ENCODE measurements at places on chromosomes 5 and 9.

DNA sequence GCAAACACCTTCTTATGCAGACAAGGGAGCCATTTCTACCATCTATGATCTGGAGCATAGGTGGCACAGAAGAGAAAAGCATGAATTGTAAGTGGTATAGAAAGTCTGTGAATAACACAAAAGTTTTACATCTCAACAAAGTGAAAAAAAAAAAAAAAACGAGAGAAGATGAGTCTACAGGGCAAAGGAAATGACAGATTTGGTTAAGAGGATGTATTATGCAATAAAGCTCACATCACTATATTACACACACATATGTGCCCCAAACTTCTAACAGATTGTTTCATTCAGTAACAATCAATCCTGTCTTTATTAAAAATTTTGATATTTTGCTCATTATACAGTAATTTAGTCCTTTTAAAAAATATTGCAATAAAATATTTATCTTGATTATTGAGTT is 49.8 kb downstream of the CERT1 start:
- peak; percentile 6 for DNase-seq

- peak; percentile 1 for DNase-seq
Observed at GRCh38 chr9:36691671-36692070, 119.0 kb downstream of the MELK start.

DNA sequence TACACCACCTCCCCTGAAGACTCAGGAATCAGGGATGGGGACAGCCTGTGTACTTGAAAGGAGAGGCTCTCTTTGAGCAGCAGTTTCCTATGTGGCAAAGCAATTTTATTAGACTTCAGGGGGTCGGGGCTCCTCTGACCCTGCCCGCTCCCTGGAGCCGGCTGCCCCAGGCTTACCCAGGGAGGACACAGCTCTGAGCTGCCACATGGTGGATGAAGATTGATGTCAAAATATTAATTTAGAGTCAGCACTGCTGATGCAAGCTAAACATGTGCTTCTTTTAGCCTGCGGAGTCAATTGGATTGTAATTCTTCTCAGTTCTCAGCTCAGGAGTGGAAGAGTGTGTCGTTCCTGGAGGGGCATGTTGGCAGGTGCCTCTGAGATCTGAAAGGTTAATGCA is 606.1 kb downstream of the KIF4B start:
- DNase-seq, result no peak

DNA sequence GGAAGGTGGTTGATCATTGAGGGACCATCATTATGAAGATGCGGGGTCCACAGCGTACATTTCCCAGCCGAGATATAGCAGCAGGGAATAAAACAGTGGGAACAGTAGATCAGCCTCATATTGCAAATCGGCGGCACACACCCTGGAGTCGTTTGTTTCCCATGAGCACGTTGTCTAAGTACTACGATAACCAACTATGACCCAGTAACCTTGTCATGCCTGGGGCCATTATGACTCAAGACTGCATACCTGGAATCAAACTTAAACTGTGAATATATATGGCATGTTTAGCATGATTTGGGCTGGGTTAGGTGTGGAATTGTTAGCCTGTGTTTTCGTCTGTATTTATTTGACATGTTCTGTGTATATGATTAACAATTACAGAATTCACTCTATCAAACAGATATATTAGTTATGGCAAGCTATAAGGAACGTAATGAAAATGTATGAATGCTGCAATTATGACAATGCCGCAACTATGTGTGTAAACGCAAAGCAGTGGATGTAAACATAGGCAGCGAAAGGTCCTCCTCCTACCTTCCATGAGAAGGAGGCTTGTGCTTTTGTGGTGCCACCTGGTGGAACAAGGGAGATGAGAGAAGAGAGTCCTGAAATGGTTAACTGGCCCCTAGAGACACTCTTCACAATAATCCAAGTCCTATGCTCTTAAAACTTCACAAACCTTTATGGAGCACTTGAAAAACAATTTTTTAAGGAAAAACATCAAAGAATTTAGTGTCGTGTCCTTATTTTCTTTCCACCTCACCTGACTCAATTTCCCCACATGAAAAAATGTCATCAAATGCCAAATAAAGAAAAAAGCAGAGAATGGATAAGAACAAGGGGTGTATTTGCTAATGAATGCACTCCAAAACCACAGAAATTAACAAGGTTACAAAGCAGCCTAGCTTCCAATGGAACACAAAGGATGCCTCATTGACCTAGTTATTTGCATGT is 47.1 kb downstream of the SEMA5A start:
- peak; percentile 43 for DNase-seq

GRCh38 chr9:10282084-10282483 is 330.7 kb downstream of the PTPRD start:
- no peak for DNase-seq

DNA sequence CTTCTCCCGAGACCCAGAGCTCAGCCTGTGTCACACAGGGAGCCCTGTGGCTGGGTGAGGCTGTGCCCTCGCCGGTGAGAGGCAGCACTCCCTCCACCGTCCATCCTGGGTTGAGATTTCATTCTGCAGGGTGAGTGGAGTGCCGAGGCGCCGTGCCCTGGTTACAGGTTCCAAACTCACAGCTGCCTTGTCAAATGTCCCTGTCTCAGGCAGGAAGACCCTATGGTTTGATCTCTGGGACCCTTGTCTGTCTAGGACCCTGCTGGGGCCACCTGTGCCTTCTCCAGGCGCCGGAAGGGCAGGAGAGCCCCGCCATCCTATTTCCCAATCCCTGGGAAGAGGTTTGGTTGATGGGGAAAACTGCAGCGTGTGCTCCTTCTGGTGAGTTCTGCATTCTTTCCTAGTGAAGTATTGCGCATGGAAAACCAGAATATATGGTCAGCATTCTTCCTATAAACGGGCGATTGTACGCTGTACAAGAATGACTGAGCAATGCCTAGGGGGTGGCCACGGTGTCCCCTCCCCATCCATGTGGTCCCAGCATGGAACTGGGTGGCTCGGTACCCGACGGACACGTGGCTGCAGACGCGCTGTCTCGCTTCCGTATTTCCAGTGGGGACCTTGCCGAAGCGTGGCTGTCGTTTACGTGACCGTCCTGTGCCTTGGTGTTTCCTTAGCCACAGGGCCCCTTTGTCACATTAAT is 95.9 kb upstream of the COL5A1 start:
- peak; percentile 96 for DNase-seq

DNA sequence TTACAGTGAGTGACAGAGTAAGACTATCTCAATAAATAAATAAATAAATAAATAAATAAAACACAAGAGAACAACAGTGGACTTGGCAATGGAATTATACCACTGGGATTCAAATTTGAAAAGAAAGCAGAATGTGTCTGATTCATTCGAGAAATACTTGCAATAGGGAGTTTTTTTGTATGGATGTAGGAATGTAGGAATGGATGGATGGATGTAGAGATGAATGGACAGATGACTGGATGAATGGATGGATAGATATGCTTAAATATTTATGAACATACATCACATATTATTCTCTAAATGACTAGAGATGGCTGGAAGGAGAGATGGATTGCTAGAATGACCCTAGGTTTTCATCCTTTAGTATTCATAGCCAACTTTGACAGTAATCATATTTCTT is 22.0 kb upstream of the CEMIP2 start:
- peak; percentile 78 for DNase-seq

- no peak for DNase-seq
Observed at GRCh38 chr9:17319864-17320263, 185.0 kb downstream of the CNTLN start.

DNA sequence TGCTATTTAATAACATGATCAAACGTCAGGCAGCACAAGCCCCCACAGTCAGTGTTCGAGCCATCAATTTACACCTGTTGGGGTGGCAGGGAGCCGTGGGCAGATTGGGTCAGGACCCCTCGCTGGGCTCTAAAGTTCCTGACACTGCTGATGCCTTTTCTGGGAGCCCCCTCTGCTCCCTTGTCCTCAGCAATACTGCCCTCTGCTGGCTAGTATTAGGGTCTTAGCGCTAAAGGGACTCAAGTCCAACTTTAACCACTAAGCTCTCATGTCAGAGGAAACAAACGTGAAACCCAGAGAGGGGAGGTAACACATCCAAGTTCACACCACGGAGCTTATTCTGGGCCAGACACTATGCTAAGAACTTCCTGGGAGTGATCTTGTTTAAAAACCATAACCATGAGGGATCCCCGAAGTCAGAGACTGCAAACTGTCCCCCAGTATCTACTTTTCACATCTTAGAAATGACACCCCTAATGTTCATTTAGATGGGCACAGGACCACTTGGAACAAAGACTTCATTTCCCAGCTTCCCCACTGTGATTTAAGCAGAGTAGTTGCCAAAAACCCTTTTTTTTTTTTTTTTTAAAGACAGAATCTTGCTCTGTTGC is 20.4 kb downstream of the ANKS6 start:
- peak; percentile 68 for DNase-seq

GRCh38 chr5:82387001-82387818 is 109.1 kb upstream of the RPS23 start:
- peak; percentile 71 for DNase-seq

DNA sequence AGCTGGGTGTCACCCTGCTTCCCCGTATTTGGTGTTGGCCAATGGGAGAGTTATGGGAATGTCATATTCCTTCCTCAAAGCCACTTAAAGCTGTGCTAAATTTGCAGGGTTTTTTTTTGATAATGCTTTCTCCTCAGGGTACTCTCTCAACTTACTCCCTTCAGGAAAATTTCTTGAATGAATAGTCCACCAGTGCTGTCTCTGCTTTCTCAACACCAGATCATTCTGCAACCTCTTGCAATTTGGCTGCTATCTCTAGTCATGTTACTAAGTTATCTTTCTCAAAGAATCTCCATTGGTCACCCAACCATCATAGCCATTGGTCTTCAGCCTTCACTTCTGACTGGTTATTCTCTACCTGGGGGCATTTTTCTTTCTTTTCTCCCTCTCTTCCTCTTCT is 13.4 kb upstream of the TNFAIP8 start:
- DNase-seq, result no peak

GRCh38 chr5:135869276-135869675 is 26.4 kb downstream of the IL9 start:
- DNase-seq, result no peak

DNA sequence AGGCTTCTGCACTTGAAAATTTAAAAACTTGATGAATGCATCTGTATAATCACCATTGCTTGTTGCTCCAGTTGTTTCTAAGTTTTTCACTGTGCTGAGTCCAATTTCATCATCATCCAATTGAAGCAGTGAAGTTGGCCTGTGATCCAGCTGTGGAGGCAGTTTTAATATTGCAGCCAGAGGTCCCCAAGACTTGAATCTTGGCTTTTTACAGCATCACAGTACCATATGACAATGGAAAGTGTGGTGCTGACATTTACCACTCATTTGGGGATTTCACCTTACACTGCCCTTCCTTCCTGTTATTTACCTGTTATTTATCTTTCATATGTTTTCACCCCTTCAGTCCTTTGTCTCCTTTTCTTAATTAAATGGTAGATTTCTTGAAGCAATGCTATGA is 76.2 kb upstream of the SPIN1 start:
- DNase-seq, result no peak

DNA sequence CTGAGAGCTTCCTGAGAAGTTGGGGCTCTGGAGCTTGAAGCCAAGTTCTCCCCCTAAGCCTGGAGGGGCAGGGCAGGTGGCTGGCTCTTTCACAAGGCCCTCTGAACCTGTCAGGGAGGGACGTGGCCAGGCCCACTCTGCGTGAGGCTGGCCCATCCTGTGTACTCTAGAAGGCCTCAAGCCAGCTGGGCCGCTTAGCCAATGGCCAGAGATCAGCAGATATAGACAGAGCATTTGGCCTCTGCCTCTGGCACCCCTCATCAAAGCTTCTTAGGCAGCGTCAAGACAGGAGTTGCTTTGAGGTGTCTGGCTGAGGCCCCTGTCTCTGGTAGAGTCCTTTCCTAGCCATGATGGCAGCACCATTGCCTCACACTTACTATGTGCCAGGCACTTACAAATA is 105.6 kb downstream of the FGF18 start:
- no peak for DNase-seq

GRCh38 chr9:134209731-134210311 is 45.5 kb upstream of the RNU6ATAC start:
- no peak for DNase-seq

DNA sequence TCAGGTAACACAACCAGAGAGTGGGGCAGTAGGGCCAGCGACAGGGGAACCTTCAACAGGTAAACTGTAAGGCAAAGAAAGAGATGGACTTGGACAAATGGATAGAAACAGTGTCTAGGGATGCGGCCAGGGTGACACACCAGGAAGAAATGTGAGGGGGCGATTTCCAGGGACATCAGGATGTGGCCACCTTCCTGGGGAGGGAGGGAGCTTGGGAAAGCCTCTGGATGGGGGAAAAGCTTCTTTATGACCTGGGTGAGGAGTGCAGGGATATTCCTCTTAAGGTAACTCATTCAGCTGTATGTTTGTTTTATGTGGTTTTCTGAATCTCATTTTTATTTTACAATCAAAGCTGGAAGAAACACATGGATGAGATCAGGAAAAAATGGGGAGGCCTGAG is 11.9 kb upstream of the NXNL2 start:
- peak; percentile 37 for DNase-seq

DNA sequence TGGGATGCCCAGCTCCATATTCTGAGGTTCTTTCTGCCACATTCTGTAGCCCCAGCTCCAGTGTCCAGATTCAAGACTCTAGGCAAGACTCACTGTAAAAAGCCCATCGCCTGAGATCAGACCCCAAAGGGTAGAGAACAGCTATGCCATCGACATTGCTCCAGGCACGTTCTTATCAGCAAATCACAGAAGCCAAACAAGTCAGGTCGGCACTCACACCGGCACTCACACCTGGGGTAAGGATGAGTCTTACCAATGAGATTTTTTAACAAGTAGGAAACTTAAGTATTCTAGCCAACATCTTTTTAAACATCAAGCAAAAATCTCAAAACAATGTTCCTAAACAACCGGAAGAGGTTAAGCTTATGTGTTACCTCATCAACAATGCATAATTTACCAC is 2.4 kb downstream of the CDKN2AIPNL start:
- DNase-seq, result no peak

DNA sequence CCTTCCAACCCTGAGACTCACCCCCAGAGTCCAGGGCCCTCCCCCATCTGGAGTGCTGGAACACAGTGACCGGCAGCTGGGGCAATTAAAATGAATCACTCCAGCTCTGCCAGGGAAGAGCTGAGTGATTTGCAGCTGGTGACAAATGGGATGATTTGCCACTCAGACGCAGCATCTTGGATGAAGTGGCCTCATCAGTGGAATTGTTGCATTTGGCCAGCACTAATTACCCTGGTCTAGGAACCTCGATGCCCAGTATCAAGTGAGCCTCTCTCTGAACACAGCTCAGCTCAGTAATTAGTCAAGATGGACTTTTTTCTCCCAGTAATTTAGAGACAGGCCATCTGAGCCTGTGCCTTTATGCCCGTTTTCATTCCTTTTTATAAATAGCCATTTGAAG is 259.5 kb downstream of the GRIA1 start:
- DNase-seq, result no peak

DNA sequence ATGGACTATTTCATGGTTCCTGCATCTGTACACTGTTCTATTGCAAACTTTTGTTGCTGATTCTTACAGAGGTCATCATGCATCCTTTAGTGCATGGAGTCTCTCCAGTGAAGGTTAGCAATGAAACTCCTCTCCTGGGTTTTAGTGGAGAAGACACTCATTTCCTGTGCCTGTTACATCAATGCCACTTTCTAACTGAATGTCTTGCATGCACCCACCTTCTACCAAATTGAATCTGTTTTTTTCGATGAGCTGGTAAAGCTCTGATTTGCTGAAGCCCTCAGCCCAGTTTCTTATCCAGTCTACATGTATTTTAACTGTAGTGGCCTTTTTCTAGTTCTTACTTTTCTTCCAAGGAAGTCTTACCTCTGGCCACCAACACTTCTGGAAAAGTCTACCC is 591.8 kb upstream of the ADAMTS16 start:
- no peak for DNase-seq

GRCh38 chr5:1202026-1202797 is 817 bp downstream of the SLC6A19 start:
- DNase-seq, result no peak

Measured in fibroblast of skin of scalp (primary cell).